ENCODE measurements at places on chromosomes 3 and 15. TPM values are rescaled to one million over a fixed set of nuclear protein-coding genes. Genes with fewer than 3 reads are reported as not detected.

Gene ITGA11
- total RNA-seq = 2.4 TPM

Gene GOLGA8J
- not detected for total RNA-seq

Gene ALDH1A3
- 7.4 TPM for total RNA-seq

Gene GRAMD2A
- 2.3 TPM for total RNA-seq

DNA sequence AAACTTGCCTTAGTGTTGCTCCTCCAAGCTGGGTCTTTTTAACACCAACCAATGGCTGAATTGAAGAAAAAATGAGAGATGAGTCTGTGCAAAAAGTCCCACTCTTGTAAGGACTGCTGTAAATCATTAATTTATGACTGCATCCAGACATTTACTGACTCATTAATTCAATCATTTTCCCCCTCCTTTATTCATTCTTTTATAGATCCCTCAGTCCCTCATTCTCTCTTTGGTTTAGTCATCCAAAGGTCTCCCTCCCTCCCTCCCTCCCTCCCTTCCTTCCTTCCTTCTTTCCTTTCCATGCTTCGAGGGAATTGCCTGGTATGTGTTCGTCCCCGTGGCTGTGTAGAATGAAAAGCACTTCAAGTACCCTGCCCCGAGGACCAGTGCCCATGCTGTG is 35.3 kb upstream of the MRPS22 start:
- no peak for DNase-seq

GRCh38 chr15:31516440-31516839 is 189.8 kb downstream of the KLF13 start:
- no peak for DNase-seq

- no peak for DNase-seq
These were observed 83.5 kb downstream of the FOXB1 start for GRCh38 chr15:60087561-60087960.

GRCh38 chr3:129162729-129163579 is 2.1 kb upstream of the ISY1 start:
- no peak for DNase-seq

GRCh38 chr3:107346564-107346963 is 30.7 kb upstream of the CCDC54 start:
- no peak for DNase-seq

DNA sequence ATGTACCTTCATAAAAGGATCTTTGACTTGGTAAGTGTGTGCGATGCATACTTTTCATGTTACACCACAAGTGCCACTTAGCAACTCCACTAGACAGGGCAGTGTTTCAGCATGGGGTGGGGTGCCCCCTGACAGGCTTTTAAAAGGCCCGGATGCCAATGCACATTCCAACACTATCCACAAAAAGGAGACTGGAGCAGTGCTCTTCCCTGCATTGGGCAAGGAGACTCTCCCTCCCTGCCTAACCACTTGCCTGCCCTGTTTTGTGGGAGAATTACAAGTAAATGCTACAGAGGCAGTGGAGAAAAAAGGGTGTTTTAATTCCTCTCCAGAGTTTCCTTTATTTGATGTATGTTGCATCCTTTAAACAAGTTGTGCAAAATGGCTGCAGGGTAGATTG is 1.7 kb upstream of the RARB start:
- no peak for DNase-seq

GRCh38 chr15:57502116-57502515 is 89.6 kb upstream of the MYZAP start:
- DNase-seq = no peak

DNA sequence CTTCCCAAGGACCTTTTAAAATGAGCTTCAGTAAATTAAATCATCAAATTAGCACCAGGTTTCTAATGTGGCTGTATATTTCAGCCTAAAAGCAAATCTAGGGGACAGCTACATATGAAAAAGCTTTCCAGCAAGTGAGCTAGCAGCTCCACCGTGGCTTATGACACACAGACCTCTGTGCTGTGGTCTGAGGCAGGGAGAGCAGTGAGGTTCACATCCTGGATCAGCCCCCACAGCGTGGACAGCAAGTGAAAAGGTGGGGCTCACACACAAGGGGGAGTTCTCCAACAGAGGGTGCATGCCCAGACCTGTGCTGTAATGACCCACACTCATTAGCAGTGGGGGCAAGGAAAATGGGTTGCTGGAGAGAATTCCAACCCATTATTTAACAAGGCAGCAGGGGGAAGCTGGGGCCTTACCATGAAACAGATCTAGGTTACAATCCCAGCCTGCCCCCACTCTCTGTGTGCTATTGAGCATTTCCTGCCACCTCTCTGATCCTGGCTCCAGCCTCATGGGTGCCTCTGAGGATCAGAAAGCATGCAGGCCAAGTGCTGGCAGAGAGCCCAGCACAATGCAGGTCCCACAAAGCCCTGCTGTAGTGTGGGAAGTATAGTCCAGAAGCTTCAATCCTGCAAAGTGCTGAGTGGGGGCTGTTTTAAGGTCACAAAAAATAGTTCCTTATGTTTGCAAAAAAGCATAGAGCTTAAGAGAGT is 48.2 kb downstream of the RASGRF1 start:
- DNase-seq = no peak

DNA sequence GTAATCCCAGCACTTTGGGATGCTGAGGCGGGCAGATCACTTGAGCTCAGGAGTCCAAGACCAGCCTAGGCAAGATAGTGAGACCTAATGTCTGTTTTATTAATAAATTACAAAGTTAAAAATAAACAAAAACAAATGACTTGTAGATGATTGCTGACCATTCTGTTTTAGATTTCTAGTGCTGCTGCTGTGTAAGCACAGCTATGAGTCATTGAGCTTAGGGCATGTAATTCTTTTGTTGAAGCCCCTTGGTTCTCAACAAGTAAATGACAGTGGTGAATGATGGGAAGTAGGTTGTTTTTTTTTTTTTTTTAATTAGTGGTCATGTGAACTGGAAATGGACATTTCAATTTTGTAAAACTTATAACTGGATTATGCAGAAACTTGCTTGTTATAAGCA is 63.3 kb downstream of the LEO1 start:
- DNase-seq = no peak

DNA sequence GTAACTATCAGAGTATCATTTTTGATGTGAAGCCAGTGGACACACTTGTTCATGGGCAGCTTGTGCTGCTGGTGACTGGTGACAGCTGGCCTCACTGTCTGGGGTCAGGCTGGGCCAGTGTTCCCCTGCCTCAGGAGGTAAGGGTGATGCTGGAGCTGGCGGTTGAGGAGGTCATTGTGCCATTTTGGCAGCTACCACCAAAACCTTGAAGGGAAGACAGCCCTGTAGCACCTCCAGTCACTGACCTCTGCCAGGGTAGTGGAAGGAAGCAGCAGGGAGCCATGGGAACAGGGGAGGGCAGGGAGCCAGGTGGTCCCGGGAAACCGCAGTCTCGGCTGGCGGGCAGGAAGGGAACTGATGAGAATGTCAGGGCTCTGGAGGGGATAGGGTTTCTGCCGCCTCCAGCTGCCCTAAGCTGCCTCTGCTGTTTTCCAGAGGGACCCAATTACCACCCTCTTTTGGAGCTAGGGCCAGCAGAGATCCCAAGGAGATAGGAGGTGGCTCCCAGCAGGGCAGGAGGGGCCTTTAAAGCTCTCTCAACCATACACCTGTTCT is 24.8 kb downstream of the FOXL2NB start:
- no peak for DNase-seq

- no peak for DNase-seq
These were observed 3.8 kb upstream of the TMOD3 start for GRCh38 chr15:51825698-51826097.

DNA sequence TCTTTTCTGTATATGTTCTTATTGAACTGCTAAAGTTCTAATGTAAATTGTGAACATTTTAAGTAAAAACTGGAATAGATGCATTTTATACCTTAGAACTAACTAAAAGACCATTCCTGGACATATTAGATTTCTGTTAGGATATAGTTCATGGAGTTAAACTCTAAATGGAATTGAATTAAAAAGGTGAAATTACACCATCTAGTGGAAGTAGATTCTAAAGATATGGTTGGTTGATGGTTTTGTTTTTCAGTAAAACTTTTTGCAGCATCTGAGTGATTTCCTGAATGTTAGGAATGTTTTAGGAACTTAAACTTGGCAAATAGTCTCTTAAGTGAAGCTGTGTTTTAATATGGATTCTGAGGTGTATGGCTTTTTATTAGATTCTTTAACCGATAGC is 96.8 kb downstream of the SLMAP start:
- no peak for DNase-seq

- DNase-seq = peak; percentile 89
These were observed 37.6 kb downstream of the VIPR1 start for GRCh38 chr3:42539871-42540714.

DNA sequence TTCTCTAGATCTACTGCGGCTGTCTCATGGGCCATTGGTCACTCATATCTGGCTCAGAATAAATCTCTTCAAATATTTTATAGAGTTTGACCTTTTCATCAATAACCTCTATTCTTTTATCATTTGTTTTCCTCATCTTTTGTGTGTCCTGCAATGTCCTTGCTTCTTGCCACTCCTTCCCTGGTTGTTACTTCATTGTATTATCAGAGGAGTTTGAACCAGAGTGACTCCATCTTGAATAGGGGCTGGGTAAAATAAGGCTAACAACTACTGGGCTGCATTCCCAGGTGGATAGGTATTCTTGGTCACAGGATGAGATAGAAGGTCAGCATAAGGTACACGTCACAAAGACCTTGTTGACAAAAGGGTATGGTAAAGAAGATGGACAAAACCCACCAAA is 9.9 kb upstream of the LPCAT4 start:
- no peak for DNase-seq

DNA sequence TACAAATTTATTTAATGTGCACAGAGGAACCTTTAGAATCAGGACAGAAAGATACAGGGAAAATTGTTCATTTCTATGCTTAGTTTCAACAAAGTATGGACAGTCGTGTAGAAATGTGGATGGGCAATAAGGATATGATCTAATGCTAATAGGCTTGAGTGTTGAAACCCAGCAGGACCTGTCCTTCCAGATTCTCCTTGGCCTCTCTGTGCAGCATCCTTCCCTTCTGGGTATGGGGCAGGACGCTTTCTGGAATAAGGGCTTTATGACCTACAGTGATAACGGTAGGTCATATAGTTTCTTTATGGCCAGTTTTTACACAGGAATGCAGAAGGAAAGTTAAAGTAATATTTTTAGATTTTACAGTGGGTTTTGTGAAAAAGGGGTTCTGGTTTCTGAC is 698.1 kb downstream of the SI start:
- no peak for DNase-seq

GRCh38 chr3:66195347-66195783 is 25.4 kb upstream of the SLC25A26 start:
- DNase-seq = peak; percentile 36

DNA sequence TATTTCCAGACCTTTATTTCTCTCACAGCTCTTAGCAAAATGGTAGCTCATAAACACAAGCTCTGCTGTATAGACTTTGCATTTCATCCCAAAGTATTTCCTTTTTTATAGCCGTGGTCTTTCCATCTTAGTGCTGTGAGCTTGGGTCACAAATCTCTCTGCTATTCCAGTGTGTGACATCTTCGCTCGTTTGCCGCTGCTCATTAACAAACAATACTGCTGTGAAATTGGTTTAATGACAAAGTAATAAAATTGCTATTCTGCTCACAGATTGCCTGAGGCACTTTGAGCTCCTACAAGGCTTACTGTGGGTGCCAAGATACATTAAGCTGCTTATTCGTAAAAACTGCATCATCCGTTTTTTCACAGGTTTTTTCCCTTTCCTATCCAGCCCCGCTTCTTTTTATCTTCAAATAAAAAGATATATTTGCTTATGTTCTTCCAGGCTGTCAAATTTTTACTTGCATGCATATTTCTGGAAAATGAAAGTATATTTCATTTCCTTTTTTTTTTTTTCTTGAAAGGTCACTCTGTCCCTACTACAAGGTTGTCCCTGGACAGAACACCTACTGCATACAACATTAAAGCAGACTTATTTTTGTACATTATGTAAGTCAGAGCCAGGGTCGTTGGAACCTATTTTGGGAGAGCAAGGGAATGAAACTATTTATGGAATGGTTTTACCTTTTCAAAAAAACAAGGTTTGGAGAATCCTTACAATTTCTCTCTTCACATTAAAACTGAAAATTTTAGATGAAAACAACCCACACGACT is 174.5 kb downstream of the MEIS2 start:
- no peak for DNase-seq

DNA sequence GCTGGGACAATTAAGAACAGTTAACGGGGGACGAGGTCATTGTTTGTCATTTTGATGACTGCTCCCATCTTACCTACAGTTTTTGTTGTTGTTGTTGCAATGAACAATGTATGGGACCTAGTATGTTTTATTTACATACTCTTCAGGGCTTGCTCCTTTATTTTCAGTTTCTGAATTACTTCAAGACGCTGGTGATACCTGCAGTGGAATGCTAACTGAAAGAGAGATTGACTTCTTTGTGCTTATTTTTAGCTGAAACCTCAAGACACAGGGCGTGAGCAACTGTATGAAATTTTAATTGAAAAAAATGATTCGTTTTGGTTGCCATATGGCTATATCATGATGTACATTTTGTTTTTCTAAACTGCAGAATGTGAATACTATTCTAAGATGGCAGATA is 297.9 kb downstream of the EDEM1 start:
- DNase-seq = no peak

- DNase-seq = no peak
These were observed 41.7 kb downstream of the PAQR5 start for GRCh38 chr15:69340243-69340900.

GRCh38 chr3:195736866-195737490 is 16.2 kb downstream of the MUC20 start:
- DNase-seq = no peak

DNA sequence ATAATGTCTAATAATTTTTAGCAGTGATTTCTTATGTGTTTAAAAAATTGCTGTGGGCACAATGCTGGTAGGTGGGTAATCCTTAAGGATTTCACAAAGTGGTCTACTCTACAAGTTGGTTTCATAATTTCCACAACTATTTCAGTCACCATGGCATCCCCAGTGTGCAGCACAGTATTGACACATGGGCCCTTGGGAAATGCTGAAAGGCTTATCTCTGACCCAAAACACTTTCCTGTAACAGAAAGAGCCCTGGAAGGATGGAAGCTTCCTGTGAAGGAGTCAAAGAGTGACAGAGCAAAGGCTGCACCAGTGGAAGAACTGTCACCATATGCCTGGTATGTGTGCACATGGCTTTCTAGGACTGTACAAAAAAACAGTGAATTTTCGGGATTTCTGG is 153.7 kb downstream of the ANO10 start:
- no peak for DNase-seq

DNA sequence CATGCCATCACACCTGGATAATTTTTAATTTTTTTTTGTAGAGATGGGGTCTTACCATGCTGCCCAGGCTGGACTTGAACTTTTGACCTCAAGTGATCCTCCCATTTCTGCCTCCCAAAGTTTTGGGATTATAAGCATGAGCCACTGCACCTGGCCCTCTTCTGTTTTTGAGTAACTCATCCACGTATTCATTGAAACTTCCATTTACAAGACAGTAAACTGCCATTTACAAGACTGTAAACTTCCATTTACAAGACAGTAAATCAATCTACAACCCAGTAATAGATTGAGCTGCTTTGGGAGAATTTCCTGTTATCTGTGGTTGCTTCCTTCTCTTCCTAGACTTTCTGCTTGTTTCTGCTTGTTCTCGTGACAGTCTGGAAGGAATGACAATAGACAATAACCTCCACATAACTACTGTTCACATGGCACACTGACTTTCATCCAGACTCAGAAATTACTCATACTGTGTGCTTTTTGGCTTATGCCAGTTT is 114.7 kb upstream of the CCNL1 start:
- no peak for DNase-seq

GRCh38 chr3:108093021-108093420 is 2.2 kb upstream of the CD47 start:
- no peak for DNase-seq

- DNase-seq = no peak
These were observed 369.1 kb downstream of the RBMS3 start for GRCh38 chr3:29649815-29650547.

Measured in colonic mucosa (tissue), 4 donors.